ENCODE measurements at places on chromosomes 6 and 20. TPM values are rescaled to one million over a fixed set of nuclear protein-coding genes. Genes with fewer than 3 reads are reported as not detected.
A peak's percentile ranks its signal among the peaks of the same experiment; 100 is the strongest.

GRCh38 chr6:137816133-137816579 is 50.9 kb upstream of the TNFAIP3 start:
- no peak for DNase-seq

DNA sequence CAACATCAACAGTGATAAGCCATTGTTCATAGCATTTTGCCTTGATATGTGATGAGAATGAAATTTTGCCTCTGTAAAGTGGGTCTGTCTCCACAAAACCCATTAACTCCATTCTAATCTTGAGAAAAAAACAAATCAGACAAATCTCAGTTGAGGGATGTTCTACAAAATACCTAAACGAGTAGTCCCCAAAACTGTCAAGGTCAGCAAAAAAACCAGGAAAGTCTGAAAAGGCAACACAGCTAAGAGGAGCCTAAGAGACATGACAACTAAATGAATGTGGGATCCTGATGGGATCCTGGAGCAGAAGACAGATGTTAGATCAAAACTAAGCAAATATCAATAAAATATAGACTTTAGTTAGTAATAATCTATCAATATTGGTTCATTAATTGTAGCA is 431.6 kb upstream of the SPTLC3 start:
- no peak for DNase-seq

GRCh38 chr6:148287623-148288333 is 54.9 kb upstream of the SASH1 start:
- DNase-seq, result no peak

DNA sequence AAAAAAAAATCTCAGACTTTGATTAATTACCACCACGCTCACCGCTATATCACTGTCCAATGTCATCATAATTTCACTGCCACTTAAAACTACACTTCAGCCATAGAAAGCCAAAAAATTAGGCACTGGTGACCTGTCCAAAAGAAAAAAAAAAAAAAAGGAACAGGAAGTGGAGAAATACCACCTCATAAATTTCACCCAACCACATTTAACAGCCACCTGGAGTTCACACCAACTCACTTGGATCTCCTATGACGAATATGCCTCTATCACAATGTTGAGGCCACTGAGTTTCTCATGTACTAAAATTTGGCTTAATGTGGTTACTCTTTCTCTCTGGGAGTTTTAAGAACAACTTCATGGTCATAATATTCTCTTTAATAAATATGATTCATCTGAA is 237.5 kb upstream of the RSPO3 start:
- no peak for DNase-seq

DNA sequence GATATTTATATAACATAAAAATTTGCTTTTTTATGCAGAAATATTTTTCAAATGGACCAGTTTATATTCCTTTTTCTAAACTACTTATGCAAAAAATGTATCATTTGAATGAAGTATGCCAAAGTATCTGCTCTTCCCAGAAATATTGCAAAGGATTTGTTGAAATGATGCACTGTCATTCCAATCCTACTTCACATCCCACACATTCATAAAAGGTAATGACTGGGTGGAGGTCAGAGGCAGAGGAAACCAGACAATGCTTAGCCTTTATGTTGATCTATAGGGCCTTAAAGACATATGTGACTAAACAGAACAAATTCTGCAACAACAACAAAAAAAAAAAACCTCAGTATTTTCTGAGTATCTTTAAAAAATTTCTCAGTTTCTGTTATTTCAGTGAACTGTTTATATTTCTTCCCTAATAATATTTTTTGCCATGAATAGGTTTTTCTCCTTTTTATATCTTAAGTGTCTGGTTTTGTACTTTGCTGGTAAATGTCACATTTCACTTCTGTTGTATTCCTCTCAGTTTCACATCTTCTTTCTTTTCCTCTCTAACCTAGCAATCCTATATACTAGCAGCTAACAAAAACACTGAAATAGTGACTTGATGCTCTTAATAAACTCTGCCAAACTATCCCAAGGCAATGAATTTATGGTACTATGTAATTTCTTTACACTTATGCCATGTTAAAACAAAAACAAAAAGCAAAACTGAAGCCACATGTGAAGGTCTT is 374.1 kb downstream of the BCKDHB start:
- DNase-seq, result no peak

GRCh38 chr6:128513878-128514277 is 6.5 kb downstream of the PTPRK start:
- no peak for DNase-seq

DNA sequence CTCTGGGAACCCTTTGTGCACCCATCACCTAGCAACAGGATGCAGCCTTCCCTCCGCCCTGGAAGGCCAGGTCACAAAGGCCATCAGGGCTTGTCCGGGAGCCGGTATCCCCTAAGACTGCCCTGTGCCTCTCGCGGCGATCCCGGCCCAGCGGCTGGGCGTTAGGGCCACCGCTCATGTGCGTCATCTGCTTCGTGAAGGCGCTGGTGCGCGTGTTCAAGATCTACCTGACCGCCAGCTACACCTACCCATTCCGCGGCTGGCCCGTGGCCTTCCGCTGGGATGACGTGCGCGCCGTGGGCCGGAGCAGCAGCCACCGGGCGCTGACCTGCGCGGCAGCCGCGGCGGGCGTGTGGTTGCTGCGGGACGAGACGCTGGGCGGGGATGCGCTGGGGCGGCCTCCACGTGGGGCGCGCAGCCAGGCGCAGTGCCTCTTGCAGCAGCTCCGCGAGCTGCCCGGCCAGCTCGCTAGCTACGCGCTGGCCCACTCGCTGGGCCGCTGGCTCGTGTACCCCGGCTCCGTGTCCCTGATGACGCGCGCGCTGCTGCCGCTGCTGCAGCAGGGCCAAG is at the start of gene ABHD16B:
Gene ABHD16B, plus strand, starts transcription at position 134 of the 570 bp plus-strand sequence. Its CDS starts 43 bp downstream, at position 177.
- no peak for DNase-seq

- DNase-seq, result no peak
These were observed 247.8 kb downstream of the FNDC1 start for GRCh38 chr6:159416891-159417560.

GRCh38 chr6:14664112-14664601 is 546.6 kb downstream of the CD83 start:
- DNase-seq, result peak; percentile 11

DNA sequence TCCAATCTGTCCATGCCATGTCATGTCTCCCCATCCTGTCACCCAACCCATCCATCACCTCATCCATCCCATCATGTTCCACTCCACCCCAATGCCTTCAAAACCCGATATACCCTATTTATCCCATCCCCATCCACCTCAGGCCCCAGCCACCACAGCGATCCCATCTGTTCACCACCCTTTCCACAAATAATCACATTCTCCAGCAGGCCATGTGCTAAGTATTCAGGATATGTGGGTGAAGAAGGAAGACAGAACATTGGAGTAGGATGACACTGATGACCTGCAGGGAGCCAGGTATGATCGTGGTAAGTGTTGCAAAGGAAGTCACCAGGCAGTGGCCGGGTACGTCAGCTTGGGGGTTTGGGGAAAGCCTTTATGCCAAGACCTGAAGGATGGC is 48.8 kb downstream of the NPEPL1 start:
- DNase-seq, result no peak

- no peak for DNase-seq
These were observed 17.4 kb downstream of the NKAIN2 start for GRCh38 chr6:123821112-123821511.

DNA sequence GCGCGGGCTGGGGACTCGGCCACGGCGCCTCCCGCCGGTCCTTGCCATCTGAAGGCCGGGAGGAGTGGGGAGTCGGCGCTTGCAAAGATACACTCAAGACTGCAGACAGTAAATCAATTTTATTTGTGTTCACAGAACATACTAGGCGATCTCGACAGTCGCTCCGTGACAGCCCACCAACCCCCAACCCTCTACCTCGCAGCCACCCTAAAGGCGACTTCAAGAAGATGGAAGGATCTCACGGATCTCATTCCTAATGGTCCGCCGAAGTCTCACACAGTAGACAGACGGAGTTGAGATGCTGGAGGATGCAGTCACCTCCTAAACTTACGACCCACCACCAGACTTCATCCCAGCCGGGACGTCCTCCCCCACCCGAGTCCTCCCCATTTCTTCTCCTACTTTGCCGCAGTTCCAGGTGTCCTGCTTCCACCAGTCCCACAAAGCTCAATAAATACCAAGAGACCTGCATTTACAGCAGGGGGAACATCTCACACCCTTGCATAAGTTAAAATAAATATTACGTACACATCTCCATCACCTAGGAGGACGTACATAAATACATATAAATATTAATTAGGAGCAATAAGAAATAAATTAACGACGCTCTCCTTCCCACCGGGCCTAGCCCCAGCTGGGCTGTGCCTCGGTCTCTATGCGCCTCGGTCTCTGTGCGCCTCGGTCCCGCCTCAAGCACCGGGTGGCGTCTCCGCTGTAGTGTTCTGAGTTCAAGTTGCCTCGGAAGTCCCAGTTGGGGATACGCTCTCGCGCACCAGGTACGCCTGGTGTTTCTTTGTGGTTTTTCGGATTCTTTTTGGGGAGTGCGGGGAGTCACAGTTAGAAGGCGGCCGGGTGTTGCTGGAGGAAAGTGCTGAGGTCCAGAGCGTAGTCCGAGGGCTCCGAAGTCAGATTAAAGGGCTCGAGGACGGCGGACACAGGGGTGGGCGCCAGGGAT is 889 bp upstream of the FLOT1 start:
- DNase-seq, result no peak

GRCh38 chr6:33905071-33905609 is 101.3 kb upstream of the MLN start:
- DNase-seq, result peak; percentile 30

DNA sequence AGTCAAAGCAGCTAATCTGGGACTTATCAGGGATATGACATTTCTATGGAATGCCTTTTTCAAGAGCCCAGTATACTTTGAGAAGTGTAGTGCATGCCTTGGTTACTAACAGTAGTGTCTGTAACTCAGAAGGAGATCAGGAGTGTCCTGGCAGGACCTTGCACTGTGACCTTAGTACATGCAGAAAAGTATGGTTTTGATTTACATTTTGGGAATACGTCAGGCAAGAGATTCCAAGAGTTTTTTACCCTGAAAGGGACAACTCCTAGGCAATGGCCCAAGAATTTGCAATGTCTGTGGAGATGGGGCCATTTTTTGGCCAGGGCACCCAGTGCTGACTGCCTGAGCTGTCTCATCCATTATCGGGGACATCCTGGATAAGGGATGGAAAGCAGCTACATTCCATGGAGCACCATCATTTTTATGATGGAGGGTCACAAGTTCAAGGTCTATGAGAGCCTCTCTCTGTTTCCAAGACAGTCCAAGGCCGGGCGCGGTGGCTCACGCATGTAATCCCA is 80.2 kb downstream of the FAM50B start:
- no peak for DNase-seq

GRCh38 chr6:43861212-43861894 is 91.3 kb downstream of the VEGFA start:
- DNase-seq, result no peak

GRCh38 chr6:112044856-112045255 is 9.0 kb upstream of the CCN6 start:
- DNase-seq, result no peak

DNA sequence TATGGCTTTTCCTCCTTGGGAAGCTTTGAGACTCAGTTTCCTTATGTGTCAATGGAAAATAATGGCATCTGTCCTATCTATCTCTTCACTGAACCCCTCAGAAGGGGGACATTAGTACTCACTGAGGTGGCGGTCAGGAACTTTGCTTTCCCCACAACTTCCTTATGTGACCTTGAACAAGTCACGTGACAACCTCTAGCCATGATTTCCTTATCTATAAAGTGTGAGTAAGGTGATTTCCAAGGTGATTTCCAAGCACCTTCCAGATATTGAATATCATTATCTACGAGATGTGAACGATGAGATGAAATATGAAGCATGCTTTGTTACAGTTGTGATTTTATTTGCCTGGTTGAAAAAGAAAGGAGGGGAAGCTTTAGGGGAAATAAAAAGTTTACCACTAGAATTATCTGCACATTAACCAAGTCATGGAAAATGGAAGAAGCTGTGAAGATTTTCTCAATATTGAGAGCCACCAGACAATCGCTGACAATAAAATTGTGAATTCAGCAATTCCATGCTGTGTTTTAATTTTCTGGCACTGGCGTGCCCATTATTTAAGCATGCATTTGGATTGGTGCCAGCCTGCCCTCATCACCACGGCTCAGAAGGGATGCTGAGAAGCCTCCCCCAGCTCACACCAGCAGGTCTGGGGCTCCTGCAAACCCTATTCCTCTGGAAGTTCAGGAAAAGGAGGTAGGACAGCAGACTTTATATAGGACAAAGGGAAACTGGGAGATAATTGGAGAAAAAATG is 255.3 kb downstream of the CD83 start:
- no peak for DNase-seq

DNA sequence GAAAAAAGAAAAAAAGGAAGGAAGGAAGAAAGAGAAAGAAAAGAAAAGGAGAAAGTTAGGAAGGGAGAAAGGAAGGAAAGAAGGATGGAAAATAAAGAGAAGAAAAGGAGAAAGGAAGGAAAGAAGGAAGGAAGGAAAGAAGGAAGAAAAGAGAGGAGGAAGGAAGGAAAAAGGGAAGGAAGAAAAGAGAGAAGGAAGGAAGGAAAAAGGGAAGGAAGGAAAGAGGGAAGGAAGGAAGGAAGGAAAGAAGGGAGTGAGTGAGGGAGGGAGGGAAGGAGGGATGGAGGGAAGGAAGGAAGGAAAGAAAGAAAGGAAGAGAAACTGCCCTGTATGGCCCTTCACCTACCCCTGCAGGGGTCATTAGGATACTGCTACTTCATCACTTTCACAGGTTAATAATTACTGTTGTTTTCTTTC is 12.9 kb upstream of the IGF2R start:
- no peak for DNase-seq

- DNase-seq, result no peak
These were observed 203.5 kb downstream of the UTRN start for GRCh38 chr6:144488590-144488989.

DNA sequence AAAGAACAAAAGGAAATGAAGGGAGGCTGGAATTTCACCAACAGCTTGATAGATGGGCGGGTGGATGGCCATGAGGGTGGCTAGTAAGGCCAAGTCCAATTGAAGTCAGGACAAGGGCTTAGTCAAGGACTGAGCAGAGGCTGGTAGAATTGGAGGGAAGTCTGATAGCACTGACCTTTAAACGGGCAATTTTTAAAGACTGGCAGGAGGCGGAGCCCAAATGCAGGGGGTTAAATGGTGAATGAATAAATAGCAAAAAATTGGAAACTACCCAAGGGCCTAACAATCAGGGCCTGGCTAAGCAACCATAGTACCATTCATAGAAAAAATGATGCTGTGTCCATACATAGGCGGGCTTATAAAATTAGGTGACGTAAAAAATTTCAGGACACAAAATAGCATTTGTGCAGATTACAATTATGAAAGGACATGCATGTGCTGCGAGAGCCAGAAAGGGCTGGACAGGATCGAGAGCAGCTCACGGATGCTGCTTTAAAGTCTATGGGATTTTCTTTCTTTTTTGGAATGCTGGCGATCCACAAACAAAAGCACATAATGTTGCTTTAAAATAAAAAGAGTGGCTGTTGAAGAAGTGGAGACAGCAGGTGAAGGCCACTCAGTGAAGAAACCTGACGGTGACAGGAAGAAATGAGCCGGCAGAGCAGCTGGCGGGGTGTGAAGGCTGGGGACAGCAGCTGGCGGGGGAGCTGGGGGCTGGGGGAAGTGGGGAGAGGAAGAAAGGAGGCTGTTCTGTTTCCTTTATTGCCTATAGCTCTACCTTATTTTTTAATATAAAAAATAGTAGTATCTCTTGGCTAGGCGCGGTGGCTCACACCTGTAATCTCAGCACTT is 42.8 kb upstream of the TAF8 start:
- no peak for DNase-seq

Gene LKAAEAR1
- not detected for total RNA-seq

Gene PSORS1C1
- total RNA-seq, result not detected

Gene MATN4
- total RNA-seq, result not detected

Gene TNXB
- total RNA-seq, result 11.4 TPM

Gene HLA-G
- 0.85 TPM for total RNA-seq

Gene BAG2
- 3.1 TPM for total RNA-seq

Gene DNAH8
- 0.05 TPM for total RNA-seq
